Stimulated activated CD4-positive, alpha-beta T cell treated with anti-CD3 and anti-CD28 coated beads, TNF-alpha, amount 100 ng/mL, for 4 hours (primary cell): ENCODE measurements at places on chromosomes 12 and 14.

- DNase-seq, result no peak
These were observed 71.9 kb downstream of the DYRK2 start for GRCh38 chr12:67720351-67720856.

GRCh38 chr14:50941151-50941550, 3.1 kb downstream of the PYGL start:
- DNase-seq, result no peak

- DNase-seq, result no peak
These were observed 43.0 kb downstream of the DIP2B start for GRCh38 chr12:50547742-50548141.

DNA sequence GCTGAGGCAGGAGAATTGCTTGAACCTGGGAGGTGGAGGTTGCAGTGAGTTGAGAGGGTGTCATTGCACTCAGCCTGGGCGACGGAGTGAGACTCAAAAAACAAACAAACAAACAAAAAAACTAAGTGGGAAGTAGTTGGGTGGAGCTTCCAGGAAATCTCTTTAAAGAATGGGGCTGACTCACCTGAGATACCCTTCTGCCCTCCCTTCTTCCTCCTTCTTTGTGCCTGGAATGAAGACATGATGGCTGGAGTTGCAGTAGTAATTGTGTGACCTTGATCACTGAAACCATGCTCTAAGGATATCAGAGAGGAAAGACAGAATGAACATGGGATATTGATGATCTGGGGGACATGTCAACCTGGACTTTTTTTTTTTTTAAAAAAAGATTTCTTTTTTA, 87.6 kb upstream of the MED13L start:
- DNase-seq, result no peak

DNA sequence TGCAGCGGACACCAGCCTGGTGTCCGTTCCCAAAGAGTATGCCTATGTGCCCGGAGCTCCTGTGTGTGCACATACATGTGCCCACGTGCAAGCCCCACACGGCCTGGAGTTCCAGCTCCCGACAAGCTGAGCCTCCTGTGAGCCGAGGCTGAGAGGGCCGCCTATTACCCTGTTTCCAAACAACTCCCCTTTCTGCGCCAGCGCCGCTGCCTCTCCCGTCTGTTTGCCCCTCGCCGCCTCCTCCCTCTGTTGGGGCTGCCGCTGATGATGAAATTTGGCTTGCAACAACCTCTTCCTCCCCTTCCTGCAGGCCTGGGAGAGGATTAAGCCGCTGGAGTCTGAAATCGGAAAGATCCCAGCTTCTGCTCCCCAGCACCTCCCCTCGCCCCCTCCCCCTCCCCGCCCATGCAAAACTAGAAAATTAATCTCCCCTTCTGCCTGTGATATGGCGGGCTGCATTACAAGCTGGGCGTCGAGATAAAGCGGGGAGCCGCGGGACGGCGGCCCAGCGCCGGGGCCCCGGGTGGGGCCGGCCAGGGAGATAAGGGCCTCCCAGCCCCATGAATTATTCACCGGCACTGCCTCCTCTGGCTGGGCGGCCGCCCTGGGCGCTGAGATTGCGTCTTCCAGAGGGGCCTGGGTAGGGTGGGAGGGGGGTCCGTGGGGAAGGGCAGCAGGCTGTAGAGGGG, 6.8 kb upstream of the ASIC1 start:
- no peak for DNase-seq

DNA sequence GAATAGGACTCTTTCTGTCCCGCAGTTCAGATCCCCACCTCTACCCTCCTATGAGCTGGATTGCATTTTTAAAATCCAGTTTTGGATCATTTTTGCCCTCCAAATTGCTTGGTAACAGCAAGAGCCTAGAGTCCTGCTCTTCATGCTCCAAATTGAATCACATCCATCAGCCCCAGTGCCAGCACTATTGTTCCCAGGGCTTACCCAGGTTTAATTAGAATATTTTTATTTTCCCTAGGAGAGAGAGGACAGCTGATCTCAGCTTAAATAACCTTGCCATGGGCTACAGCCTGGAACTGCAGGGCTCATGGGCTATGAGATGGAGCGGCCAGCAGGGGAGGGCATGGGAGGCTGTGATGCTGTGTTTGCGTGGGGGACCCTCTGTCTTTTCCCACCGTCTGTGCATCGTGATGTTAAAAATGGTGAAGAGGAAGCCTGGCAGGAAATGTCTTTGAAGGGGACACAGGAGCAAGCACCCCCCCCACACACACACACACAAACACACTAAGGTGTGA, 59.4 kb upstream of the WSCD2 start:
- no peak for DNase-seq

GRCh38 chr12:129331356-129332085, 478.2 kb downstream of the GLT1D1 start:
- DNase-seq, result no peak

DNA sequence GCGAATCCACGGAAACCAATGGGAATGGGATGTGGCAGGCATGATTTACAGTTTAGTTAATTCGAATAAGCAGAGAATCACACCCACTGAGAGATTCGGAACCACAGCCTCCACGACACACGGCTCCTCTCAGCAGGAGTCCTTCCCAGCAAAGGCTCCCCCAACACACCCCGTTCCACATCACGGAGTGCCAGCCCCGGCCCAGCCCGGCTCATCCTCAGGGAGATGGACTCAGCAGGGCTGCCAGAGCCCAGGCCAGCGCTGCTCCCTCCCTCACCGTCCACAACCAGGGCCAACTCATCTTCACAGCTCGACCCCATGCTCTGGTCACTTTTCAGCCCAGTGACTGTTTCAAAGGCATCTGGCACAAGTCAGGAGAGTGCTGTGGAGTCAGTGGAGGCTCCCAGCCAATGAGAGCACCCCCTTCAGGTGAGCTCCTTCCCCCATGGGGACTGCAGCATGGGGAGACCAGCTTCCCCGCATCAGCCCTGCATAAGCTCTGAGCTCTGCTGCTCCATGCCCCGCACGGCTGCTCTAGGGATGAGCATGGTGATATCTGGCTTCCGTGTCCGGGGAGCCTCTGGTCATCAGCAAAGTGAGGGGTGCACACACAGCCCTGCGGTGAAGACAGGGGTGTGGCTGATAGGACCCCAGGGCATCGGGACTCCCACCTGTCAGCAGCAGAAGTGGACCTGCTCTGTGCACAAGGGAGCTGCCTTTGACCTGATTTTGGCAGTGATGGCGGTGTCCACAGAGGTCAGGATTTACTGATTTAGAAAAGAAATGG, 238.8 kb upstream of the SFSWAP start:
- no peak for DNase-seq

DNA sequence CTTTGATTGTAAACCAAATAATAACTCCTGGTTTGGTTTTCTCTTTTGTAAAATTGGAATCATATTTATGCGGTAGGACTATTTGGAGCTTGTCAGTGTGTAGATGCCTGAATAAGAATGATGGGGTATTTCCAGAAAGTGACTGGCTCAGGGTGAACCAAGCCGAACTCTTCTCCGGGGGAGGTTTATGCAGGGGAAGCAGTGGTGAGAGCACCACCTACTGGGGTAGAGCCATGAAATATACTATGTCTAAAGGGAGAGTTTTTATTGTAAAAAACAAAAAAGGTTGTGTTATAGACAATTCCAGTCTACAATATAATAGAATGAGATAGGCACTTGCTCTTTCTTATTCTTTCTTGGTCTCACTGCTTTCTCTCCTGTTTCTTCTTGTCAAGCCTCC, 222.9 kb upstream of the SLC16A7 start:
- no peak for DNase-seq

- DNase-seq, result no peak
These were observed 5.3 kb upstream of the PPP1R1A start for GRCh38 chr12:54593725-54594124.

DNA sequence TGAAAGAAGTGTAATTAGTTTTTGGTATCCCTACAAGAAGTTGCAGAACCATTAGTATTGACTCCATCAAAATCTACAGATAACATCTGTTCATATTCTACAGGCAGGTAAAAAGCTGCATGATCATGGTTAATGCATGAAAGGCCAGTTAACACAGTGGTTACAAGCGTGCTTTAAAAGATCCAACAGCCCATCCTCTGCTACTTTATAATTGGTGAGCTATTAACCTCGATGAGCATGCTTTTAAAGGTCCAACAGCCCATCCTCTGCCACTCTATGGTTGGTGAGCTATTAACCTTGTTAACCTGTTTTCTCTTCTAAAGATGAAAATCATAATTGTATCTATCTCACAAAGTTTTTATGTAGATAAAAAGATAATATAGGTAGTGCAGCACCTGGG, 289.3 kb downstream of the DUSP6 start:
- no peak for DNase-seq

- DNase-seq, result no peak
These were observed 90.9 kb downstream of the TMEM121 start for GRCh38 chr14:105617201-105617777.

DNA sequence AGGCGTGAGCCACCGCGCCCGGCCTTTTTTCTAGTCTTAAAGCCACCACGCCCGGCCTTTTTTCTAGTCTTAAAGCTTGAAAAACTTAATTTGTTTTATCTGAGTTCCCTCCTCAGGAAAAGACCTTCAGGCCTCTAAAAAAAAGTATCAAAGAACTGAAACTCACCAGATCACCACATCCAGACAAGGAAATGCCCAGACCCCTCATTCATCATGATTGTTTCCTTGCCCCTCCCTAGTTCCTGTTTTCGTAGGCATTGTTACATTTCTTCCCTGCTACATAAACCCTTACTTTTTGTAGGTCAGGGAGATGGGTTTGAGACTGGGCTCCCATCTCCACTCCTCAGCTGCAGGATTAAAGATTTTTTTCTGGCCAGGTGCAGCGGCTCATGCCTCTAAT, 21.1 kb upstream of the VWF start:
- DNase-seq, result no peak

- DNase-seq, result no peak
These were observed 216.7 kb upstream of the TMTC1 start for GRCh38 chr12:30000401-30000800.

GRCh38 chr14:104731320-104732294, 7.6 kb downstream of the ADSS1 start:
- DNase-seq, result no peak

DNA sequence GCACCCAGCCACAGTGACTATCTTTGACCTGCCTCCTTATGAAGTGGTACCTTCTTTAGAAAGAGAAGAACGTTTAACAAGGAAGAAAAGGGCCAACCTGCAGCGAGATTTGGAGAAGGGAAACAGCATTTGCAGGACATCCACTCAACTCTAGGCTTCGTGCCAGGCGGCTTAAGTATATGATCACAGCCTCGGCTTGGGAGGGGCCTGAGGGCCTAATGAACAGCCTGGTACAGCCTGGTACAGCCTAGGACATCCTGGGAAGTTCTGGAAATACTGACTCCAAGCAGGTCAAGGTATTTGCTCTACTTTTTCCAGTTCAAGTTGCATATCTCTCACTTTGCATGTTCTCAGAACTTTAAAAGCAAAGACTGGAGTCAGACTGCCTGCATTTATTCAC, 16.1 kb downstream of the HCAR2 start:
- DNase-seq, result no peak

GRCh38 chr14:24310646-24311604, at the start of gene LTB4R:
TSS of gene LTB4R (plus strand) at chr14:24311502. CDS start at chr14:24315652, 4,150 bp downstream.
- no peak for DNase-seq

- no peak for DNase-seq
These were observed 26.8 kb upstream of the LYZ start for GRCh38 chr12:69321351-69321750.

- no peak for DNase-seq
These were observed 14.6 kb downstream of the SPTB start for GRCh38 chr14:64865109-64865508.

DNA sequence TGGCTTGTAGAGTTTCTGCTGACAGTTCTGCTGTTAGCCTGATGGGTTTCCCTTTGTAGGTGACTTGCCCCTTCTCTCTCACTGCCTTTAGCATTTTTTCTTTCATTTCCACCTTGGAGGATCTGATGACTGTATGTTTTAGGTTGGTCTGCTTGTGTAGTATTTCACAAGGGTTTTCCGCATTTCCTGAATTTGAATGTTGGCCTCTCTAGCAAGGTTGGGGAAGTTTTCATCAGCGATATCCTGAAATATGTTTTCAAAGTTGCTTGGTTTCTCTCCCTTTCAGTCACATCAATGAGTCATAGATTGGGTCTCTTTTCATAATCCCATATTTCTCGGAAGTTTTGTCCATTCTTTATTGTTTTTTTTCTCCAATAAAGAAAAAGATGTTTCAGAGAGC, 11.4 kb downstream of the NOPCHAP1 start:
- DNase-seq, result no peak

- no peak for DNase-seq
These were observed 505 bp upstream of the DENND5B start for GRCh38 chr12:31591380-31591901.

DNA sequence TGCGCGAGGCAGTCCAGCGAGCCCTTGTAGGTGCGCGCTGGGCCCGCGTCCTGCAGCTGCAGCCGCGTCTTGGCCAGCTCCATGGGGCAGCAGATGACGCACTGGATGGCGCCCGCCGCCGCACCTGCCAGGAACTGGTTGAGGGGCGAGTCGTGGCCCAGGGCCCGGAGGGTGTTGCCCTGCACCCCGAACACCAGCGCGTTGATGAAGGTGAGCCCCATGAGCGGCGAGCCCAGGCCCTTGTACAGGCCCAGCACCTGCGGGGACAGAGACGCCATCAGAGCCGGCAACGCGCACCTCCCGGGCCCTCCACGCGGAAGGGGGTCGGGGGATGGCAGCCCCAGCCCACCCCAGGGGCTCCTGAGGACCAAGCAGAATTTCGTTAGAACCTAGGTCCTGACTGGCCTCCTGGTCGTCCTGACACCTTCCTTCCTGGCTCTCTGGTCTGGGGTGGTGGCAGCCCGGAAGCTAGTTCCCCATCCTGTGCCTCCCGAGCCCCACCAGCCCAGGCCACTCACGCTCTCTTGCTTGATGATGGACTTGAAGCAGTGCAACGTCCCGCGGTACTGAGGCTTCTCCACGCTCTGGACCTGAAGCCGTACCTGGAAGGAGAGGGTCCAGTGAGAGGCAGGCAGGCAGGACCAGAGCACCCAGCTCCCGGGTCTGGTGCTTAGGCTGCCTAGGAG, 13.3 kb downstream of the SLC25A29 start:
- no peak for DNase-seq

DNA sequence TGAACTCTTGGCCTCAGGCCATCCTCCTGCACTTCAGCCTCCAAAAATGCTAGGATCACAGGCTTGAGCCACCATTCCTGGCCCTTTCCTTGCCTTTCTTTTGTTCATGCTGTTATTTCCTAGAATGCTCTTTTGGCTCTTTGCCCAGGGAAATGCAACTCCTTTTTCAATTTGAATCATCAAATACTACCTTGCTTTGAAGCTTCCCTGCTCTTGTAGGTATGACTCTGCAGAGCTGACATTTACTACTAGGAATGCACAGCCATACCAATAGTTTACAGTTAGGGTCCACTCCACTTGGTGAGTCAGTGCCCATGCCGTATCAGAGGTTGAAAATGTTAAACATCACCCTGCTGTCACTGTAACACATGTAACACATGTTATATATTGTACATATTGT, 107.0 kb upstream of the CRY1 start:
- DNase-seq, result no peak

- DNase-seq, result no peak
These were observed 189.8 kb upstream of the SLC16A7 start for GRCh38 chr12:59405992-59406391.

- DNase-seq, result no peak
These were observed 80.9 kb downstream of the RPS6KA5 start for GRCh38 chr14:90979515-90979914.
